K562 (cell line): ENCODE measurements at places on chromosomes 1 and 21.

DNA sequence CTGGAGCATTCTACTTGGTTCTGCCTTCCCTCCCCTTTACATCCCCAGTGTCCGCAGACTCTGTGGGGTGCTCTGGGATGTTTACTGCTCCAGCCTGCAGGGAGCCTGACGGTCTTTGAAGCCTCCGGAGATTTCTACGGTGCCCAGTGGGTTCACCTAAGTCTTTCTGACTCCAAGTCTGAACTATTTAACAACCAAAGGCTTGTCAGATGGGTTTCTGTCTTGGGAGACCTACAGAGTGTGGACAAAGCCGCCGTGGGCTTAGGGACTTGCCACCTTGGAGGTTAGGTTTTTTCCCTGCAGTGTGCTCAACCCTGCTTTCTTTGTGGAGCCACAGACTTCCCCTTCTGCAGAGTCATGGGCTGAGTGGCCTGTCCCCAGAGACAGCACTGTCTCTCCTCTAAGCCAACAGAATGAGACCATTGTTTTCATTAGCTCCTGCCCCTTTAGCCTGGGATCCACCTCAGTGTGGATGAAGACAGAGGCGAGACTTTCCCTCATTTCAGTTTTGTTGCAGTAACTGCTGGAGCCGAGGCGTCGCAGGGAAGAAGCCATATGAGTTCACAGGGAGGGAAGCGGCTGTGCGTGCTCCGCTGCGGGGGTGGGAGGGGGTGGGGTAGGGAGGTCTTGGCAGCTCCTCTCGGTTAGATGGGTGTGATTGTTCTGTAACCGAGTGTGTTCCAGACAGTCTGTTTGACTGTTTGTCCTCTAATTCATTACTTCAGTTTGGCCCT lies 120.7 kb downstream of the CNIH3 start:
- DNase-seq, result peak; percentile 43

GRCh38 chr1:116150368-116150767 lies 39.2 kb downstream of the MAB21L3 start:
- DNase-seq, result no peak

DNA sequence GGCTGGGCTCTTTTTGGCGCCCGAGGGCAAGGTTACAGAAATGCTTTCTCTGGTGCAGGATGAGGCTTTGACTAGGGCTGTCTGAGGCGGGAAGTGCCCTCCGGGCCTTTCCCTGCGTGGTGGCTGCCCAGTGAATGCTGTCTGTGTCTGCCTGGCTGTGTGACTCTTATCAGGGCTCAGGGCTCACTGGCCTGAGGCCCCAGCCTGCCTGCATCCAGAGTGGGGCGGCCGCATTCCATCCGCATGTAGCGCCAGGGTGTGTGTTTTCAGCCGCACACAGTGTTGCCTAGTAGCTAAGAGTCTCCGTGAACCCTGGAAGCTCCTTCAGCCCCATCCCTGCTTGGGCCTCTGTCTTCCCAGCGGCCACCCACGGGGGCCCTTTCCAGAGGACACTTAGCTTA lies 59.1 kb downstream of the FAAP20 start:
- no peak for DNase-seq

DNA sequence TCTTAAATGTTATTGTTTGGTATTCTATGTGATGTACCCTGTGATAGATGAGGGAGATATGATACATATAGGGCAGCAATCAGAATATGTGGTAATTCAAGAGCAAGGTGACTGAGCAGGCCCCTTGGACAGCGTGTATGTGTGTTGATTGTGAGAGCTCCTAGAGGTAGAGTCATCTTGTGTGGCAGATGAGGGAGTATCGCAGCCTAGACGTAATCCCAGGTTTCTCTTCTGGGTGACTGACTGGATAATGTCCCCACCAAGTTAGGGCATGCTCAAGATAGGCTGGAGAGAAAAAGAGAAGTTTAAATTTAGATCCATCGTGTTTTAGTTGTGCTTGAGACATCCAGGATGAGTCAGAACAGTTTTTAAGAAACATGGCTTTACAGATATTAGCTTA lies 185.3 kb downstream of the ZP4 start:
- DNase-seq, result no peak

- no peak for DNase-seq
These were observed 275.4 kb upstream of the RGS18 start for GRCh38 chr1:191882870-191883269.

DNA sequence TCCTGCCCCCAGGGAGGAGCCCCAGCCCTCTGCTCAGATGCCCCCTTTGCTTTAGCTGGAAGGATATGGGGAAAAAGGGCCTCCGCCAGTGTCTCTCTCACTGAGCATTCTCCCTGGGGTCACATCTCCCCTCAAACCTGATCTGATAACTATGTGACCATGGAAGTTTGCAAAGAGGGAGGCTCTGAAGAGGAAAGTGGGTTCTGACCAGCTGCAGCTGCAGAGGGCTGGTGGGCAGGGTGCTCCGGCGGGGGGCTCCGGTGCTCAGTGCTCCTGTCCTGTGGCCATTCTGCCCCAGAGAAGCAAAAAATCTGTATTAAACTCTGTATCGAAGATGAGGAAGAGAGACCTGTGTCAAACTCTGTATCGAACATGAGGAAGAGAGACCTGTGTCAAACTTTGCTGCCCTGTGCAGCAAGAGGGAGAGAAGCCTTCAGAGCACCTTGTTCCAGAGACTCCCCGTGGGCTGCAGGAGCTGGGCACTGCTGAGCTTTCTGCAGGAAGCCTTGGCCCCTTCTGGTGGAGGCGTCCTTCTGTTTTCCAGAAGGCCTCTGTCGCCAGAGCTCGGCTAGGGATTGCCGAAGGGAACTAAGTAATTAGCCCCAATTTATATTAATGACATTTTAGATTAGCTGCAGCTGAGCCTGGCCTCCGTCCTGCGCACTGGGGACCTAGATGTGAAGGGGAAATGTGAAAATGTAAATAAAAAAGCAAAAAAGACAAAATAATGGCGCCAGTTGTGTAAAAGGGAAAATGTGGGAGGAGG lies 186.2 kb upstream of the C1orf174 start:
- DNase-seq, result no peak

DNA sequence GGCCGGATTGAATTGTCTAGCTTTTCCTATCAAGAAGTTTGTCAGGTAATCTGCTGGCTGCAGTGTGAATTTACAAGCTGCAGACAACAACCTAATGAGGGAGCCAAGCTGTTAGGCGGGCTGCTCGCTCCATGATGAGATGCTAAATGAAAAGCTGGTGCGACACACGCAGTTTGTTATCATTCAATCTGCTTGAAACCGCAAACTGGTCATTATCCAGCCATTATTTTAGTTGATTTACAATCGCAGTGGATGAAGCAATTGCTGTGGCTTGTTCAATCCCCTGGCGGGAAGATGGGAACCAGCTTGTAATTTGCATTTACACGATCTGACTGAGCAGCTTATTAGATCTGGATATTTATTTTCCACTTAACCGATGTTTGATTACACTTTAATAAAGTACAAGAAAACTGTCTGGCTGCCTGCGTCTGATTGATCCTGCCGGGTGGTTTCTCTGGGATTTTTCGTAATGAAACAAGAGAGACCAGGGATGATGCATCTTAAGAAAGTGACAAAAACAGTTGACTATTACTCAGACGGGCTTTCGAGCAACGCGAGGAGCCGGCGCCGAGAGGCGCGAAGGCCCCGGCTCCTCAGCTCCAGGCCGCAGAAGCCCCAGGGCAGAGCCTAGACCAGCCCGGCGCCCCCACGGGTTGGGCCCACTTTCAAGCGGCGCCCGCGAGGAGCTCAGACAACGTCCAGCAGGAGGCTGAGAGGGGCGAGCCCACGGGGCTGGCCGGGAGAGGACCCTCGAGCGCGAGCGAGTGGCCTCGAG lies 118.0 kb upstream of the BARHL2 start:
- no peak for DNase-seq

GRCh38 chr1:244603498-244603897 lies 49.4 kb upstream of the DESI2 start:
- peak; percentile 42 for DNase-seq

DNA sequence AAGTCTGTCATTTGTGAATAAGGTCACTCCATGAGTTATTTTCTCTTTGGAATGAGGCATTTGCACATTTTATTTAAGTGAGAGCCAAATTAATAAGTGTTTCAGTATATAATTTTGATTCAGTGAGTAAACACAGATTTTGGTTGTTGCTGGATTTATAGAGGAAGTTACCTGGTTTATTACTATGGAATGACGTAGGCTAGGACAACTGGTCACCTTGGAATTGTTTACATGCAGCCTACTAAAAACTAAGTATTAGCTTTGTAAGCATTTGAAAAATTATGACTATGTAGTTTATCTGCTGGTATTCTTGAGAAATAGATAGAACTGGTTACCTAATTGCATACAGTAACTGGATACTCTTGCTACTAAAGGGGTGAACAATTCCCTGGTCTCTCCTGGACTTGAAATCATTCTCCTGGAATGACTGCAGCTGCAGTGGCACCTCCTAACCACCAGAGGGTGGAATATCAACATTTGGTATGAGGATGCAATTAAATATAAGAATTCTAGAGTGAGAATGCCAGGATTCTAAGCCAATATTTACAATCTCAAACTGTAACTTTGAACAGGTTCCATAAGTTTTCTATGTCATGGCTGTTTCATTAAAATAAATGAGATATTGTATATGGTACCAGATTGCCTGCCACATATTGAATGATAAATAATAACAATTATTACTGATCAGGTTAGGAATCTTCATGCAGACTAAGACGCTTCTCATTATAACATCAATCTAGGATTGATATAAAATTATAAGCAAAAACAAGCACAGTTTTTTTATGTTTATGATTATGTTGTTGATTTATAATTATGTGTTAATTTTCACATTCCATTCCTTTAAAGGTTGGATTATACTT lies 3.5 kb upstream of the KRTAP27-1 start:
- peak; percentile 30 for DNase-seq

DNA sequence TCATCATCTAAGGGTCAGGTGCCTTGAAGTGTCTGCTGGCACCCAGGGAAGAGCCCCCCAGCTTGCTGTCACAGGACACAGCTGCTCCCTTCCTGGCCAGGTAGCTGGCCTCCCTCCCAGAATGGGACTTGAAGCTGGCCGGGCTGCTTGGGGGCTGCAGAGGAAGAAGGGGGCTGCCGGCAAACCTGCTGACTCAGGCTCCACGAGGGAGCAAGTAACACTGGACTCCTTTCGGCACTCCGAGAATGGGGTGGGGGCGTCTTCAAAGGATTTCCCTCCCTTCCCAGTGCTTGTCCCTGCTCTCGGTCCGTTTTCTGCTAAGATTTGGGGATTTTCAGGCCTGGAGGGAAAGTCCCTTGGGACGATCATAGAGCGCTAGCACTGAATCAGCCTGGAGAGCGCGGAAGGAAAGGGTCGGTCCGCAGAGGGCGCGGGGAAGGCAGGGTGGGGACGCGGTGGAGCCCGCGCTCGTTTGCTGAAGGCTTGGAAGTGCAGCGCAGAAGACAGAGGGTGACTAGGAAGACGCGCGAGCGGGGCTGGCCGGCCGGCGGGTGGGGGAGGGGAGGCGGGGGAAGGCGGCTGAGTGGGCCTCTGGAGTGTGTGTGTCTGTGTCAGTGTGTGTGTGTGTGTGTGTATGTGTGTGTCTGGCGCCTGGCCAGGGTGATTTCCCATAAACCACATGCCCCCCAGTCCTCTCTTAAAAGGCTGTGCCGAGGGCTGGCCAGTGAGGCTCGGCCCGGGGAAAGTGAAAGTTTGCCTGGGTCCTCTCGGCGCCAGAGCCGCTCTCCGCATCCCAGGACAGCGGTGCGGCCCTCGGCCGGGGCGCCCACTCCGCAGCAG lies at the start of gene CSF1:
CSF1 (plus strand) TSS at position 727 of the 840 bp plus-strand sequence. CDS start 175 bp downstream, outside the sequence.
- DNase-seq, result peak; percentile 92

- no peak for DNase-seq
These were observed 23.5 kb downstream of the COP1 start for GRCh38 chr1:176183618-176184017.

- DNase-seq, result no peak
These were observed 33.7 kb upstream of the ACTL8 start for GRCh38 chr1:17721444-17721843.

GRCh38 chr1:56446531-56447098 lies 132.7 kb downstream of the PLPP3 start:
- DNase-seq, result no peak

DNA sequence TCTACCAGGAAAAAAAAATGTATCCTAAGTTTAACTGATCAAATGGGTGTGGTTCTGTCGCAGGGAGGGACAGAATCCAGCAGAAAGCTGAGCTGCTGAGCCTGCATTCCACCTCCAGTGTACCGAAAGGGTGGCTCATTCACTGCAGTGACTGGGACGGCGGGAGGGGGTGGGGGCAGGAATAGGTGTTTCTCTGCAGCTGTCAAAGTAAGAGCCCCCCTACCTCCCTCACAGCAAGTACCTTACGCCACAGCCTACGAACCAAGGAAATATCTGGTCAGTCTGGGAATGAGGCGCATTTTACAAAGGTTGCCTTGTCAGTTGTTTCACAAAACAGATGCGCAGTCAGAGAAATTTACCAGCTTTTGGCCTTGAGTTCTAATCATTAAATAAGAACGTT lies 1.7 kb downstream of the S100B start:
- peak; percentile 44 for DNase-seq
